Effector memory CD8-positive, alpha-beta T cell (primary cell): ENCODE measurements at places on chromosomes 5 and 9.

- no peaks in the 10 kb centered on the region for H3K4me1 ChIP-seq
- H3K36me3 ChIP-seq: no peaks in the 10 kb centered on the region
- DNase-seq: no peak
- no peak overlapping the region for H3K4me3 ChIP-seq
Observed at GRCh38 chr5:59786334-59786805, 107.2 kb downstream of the PDE4D start.

DNA sequence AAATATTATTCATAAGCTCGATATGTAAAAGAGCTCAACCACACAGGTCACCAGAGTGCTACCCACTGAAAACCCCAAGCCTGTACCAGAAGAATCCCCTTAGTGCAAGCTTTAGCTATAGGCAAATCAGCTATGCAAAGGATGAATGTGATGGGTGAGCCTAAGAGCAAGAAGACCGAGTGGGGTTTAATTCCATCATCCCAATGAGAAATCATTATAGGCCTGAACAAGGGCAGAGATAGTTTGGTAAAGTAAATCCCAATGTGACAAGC lies 21.8 kb downstream of the ELOVL7 start:
- no peak for DNase-seq
- no peak overlapping the region for H3K4me3 ChIP-seq
- H3K27ac ChIP-seq: no peak overlapping the region

DNA sequence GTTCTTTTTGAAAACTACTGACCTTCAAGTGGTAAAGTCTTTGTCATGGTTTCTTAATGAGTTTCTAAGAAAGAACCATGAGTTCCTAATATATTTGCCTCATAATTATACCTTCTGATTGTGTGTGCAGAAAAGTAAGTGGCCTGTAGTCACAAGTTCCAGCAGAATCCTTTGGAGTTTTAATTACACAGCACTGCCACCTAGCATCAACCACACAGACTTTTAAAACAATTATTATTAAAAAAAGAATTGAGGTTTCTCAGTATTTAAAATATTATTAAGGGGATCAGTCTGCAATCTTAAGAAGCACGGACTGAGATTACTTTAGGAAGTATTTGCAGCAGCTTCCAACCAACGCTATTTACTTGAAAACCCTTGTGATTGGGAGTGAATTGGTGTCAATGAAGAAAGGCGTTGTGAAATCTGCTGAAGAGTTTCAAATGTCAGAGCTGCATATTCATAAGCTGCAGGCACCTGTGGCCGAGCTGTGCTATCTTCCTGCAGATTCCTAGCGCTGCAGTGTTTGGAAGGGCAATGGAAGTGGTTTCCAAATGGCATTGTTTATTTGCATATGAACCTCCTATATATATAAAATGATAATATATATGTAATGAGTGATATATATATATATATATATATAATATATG lies 1074.2 kb upstream of the WWC1 start:
- H3K36me3 ChIP-seq: no peaks in the 10 kb centered on the region
- H3K4me3 ChIP-seq: no peak overlapping the region
- DNase-seq: no peak
- H3K27ac ChIP-seq: no peak overlapping the region

DNA sequence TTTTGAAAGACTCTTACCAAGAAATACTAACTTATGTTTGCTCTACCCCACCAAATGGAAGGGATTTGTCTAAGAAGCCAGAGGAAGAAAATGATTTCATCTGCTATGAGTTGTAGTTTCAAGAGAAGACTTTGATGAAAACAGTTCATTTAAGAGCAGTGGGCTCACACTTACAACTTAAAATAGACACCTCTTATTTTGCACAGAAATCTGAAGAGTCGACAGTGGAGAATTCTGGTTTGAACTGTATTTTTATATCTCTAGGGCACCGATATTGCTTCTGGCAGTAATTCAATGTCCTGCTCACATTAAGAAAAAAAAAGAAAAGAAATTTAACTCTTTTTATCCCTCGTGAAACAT lies 1.9 kb upstream of the DAB2 start:
- peaks cover 4% of the 10 kb centered on the region for H3K4me1 ChIP-seq
- no peak for DNase-seq
- H3K4me3 ChIP-seq: no peak overlapping the region
- H3K27ac ChIP-seq: no peak overlapping the region
- no peaks in the 10 kb centered on the region for H3K36me3 ChIP-seq

DNA sequence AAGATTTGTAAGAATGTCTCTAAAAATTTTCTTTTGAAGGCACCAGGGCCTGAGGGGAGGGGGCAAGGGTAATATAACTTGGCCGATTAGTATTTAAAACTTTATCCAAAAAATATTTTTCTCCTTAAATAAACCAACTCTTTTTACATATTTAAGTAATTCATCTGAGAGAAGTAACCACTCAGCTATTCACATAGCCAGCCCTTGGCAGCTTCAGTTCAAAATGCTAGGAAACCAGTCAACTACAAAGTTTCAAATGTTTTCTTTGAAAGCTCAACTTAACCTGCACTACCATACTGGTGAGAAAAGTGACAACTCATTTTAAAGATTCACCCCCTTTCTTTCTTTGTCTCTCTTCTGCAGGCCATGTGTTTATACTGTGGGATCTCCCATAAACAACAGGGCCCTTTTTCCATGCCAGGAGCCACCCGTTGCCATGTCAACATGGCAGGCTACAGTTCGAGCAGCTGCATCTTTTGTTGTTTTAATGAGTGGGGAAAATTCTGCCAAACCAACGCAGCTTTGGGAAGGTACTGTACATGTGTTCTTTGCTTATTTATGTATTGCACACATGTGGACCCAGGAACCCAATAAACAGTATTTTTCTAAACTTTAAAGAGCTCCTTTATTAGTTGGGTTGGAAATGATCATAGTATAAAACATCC lies 46.3 kb downstream of the AOPEP start:
- no peaks in the 10 kb centered on the region for H3K36me3 ChIP-seq
- peaks cover 17% of the 10 kb centered on the region for H3K4me1 ChIP-seq
- H3K27me3 ChIP-seq: no peaks in the 10 kb centered on the region
- no peak overlapping the region for H3K4me3 ChIP-seq
- no peak overlapping the region for H3K27ac ChIP-seq

DNA sequence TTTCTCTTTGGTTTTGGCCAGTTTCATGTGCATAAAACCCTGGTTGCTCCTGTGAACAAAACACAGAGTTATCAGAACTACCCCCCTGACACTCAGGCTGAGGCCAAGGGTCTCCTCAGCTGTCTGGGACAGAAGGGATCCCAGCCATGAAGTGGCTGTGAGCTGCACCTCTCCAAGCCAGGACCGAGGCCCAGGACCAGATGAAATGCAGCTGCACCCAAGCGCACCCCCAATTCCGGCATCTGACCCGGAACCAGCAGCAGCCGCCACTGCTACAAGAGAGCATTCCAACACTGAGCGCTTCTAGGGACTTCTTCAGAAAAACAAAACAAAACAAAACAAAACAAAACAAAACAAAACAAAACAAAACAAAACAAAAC lies 16.0 kb upstream of the SLC25A51 start:
- H3K27me3 ChIP-seq: peaks cover 5% of the 10 kb centered on the region
- H3K4me1 ChIP-seq: peaks cover 2% of the 10 kb centered on the region
- no peak overlapping the region for H3K4me3 ChIP-seq
- no peak for DNase-seq
